ENCODE measurements at places on chromosomes 13 and 19. TPM values are rescaled to one million over a fixed set of nuclear protein-coding genes. Genes with fewer than 3 reads are reported as not detected.

DNA sequence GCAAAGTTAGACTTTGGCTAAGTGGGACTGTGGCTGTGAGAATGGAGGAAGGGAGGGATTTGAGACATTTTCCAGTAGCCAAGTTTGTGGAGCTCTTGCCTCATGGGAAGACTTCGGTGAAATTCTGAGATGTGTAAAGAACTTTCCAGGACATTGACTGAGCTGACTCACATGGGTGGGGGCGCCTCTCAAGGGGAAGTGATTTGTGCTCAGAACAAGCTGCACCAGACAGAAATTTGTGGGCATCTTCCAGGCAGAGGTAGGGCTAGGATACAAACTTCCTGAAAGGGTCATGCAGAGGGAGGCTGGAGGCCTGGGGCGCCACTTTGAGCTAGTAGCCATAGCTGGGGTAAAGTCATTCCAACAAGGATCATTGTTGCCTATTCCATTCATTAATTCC lies 9.8 kb upstream of the SIGLEC10 start:
- no peak for DNase-seq

DNA sequence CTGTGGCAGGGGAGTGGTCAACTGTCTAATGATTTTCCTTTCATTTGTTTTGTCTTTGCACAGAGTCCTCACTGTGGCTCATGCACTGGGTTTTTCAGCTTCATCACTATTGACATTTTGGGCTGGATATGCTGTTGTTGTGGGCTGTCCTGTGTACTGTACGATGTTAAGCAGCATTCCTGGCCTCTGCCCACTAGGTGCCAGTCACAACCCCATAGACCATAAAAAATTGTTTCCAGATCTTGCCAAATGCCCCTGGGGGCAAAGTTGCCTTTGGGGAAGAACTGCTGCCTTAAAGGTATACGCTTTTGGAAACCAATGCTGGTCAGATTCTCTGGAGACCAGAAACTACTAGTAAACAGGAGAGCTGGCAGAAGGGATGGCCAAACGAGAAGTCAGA lies 310.4 kb downstream of the SPRY2 start:
- no peak for DNase-seq

- DNase-seq, result no peak
Observed at GRCh38 chr19:46066471-46066870, 25.7 kb upstream of the IGFL4 start.

DNA sequence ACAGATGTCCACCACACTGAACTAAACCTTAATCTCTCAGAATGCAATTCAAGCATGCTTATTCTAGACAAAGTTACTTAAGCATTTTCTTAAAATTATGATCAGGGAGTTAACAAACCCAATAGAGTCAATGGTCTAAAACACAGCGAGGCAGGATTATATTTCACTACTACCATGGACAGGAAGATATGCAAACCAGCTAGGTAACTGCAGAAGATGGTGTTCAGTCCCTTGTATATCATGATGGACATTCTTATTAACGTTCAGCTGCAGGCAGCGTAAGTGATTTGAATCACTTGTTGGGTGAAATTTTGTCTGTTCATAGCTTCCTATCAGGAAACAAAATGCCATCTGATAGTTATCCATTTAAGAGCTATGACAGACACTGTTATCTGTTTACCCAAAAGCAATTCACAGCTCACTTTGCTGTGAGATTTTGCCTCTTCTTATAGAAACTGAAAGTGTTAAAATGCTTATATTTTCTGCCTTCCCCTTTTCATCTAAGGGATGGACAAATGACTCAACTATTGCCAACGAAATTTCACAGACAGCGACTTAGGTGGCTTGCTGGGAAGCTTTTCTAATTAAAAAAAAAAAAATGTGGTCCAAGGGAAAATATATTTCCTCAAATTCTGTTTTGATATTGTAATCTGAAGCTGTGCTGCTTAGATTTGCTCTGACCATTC lies 591.9 kb downstream of the DACH1 start:
- no peak for DNase-seq

DNA sequence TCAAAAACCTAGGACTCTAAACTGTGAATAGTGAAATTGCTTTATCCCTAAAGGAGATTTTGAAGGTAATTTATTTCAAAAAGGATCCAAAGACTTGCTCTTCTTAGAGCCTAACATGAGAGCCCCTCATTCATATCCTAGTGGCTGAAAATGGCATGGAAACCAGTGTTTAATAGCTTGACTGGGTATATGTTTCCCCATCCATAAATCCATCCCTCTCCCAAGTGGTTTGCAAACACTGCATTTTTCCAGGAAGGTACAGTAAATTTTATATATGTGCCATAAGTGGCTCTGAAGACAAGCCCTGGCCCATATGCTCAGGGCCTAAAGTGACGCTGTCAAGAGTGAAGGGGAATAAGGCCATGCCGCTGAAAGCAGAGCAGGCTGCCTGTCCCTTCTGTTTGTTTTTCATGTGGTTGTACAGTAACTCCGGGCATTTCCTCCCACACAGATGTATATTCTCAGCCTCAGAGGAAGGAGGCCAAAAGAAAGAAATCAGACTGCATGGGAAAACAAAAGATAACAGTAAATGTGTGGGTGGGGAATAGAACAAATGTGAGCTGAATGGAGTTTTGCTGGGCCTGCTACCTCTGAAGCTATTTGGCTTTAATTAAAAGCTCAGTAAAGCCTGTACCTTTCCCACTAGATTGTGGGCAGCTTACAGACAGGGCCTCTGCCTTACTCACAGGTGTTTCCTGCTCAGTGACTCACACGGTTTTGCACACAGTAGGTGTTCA lies 181.9 kb downstream of the PCDH9 start:
- DNase-seq, result peak; percentile 47

- DNase-seq, result no peak
Observed at GRCh38 chr19:3403489-3404323, 37.3 kb downstream of the NFIC start.

- no peak for DNase-seq
Observed at GRCh38 chr19:33407716-33408115, 34.2 kb downstream of the CEBPG start.

DNA sequence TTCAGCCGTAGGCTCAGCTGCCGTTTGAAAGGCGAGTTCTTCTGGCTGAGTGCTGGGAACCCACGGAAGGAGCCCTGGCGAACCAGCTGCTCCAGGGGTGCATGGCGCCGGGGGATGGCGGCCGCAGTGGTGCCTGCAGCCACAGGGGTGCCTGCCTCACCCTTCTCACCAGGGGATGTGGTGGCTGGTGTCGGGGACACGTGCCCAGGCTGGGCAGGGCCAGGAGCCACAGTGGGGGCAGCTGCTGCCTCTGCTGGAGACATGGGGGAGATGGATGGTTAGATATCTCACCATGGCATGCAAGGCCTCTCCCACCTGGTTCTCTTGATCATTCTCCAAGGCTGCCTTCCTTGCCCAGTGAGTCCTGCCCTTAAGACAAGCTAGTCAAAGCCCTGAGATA lies 17.1 kb downstream of the NUMBL start:
- no peak for DNase-seq

DNA sequence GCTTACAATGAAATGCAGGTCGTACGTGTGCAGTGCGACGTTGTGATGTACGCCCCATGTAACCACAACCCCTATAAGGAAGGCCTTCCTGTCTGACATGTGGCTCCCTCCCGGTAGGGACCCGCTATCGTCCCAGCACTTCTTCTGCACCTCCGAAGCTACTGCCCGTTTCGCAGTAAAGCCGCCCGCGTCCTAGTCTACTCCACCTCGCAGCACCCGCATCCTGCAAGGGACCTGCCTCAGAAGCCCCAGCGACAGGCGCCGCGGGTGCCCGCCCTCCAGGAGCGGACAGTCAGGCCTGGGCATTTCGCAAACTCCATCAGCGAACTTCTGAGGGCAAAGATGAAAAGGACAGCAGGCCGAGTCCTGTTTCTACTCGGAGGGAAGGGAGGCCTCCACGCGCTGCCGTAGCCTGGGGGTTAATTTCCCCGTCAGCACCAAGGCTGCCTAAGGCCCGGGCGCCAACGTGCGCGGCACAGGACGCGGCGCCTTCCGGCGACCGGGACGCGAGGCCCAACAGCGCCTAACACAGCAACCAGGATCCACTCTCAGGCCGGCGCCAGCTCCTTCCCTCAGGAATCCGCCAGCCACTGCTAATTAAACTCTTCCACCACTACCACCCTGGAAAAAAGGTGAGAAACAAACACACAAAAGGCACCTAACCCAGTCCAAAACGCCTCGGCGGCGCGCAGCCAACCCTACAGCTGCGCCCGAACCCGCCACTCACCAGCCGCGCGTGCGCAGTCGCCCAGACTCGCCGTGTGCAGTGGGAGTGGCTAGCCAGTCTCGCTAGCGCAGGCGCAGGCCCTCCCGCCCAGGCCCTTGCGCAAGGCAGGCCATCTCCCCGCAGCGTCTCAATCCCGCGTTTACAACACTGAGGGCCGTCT lies at the start of gene EEF1AKMT1:
Gene EEF1AKMT1 (minus strand): TSS at position 768 of the 887 bp plus-strand sequence. CDS start 16,363 bp downstream, outside the sequence.
- peak; percentile 56 for DNase-seq

DNA sequence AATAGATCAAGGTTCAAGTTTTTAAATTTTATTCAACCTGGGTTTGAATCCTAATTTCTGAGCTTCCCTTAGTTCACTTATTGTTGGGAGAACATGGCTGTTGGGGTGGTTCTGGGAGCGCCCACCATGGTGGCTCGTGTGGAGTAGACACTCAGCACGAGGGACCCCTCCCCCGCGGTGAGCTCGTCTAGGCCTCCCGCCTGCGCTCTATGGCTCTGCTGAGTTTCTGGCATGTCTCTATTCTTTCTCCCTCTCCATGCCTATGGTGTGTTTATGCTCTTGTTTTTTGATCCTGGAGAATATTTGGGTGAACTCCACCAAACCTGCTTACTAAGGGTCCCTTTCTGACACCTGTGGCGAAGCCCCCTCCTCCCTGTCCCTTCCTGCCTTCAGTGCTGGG lies 1.6 kb upstream of the EPN1 start:
- no peak for DNase-seq

- DNase-seq, result no peak
Observed at GRCh38 chr13:90375851-90376250, 971.6 kb upstream of the MIR17HG start.

DNA sequence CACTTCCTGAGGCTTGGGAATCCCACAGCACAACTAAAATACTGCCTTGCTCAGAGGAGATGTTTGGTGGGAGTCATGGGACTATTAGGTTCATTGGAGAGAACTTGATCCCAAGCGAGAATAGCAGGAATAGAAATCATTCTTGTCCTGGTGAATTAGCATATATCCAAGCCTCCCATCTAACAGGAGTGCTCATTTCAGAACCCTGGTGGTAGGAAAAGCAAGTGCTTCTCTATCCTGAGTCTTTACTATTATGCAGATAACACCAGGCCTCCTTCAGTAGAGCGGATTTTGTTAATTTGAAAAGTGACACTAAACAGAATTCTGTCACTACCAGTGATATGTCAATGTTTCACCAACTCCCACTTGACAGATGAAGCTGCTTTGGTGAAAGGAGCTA lies 199.5 kb downstream of the ATP8A2 start:
- no peak for DNase-seq

- DNase-seq, result no peak
Observed at GRCh38 chr13:25165663-25166062, 6.4 kb downstream of the AMER2 start.

GRCh38 chr13:30819136-30819888 lies 84.0 kb downstream of the ALOX5AP start:
- peak; percentile 50 for DNase-seq

- DNase-seq, result no peak
Observed at GRCh38 chr13:22092791-22093560, 422.1 kb downstream of the FGF9 start.

DNA sequence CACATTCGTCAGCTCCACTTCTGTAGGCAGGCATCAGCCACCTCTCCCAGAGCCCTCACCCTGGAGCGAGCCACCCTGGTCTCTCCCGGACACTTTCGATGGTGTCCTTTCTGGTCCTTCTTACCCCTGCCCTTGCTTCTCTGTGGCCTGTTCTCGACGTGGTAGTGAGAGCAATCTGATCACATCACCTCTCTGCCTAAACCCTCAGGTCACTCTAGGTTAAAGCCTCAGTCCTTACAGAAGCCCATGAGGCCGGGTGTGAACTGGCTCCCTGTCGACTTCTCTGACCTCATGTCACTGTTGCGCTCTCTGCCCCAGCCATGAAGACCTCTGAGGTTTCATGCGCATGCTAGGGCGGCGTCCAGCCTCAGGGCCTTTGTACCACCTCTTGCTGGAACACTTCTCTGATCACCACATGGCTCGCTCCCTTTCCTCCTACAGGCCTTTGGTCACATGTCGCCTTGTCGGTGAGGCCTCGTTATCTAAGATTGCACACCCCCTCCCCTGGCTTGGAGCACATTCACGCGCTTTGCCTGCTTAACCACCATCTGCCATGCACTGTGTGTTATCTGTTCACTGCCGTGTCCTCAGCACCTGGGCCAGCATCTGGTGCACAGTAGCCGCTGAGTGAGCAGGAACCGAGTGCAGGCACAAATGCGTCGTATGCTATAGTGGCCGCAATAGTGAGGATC lies 101.5 kb downstream of the DPF1 start:
- DNase-seq, result no peak

- DNase-seq, result peak; percentile 84
Observed at GRCh38 chr19:16330368-16330801, 5.8 kb downstream of the KLF2 start.

DNA sequence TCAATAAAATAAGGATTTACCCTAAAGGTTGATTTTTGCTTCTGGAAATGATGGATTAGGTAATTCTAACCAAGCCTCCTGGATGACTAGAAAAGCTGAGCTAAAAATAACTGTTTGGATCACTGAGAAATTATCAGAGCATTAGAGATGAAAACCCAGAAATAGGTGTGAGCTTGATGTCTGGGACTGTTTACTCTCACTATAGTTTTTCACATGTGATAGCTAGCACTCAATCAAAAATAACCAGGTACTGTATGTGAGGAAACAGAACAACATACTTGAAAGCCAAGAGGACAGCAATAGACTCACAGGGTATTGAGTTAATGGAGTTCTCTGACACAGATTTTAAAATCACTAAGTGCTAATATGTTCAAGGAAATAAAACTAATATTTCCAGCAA lies 9.5 kb downstream of the ZAR1L start:
- DNase-seq, result no peak

DNA sequence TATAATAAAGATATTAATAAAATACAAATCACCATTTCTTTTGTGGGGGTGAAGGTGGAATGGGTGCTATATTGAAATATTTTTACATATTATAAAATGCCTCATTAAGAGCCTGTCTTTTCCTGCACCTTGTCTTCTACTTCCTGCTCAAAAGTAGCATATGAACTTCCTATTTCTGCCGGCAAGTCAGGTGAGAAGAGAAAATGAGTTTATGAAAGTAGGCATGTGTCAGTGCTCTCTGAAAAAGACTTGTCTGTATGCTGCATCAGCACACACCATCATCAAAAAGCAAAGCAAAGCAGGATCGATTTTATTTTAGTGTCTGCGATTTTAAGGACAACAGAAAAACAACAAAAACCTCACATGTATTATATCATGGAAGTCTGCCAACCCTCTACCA lies 114.2 kb downstream of the RAP2A start:
- DNase-seq, result no peak

GRCh38 chr13:69213396-69213795 lies 894.2 kb upstream of the ATXN8OS start:
- DNase-seq, result no peak

Gene CEACAM19
- 10.5 TPM for total RNA-seq

Gene SPC24
- total RNA-seq, result 2.5 TPM

Gene EEF2
- 3,492 TPM for total RNA-seq

Gene ESD
- 131 TPM for total RNA-seq

Gene SMAD9
- 0.62 TPM for total RNA-seq

Gene ODAD3
- 0.07 TPM for total RNA-seq

Gene IL4I1
- 6.2 TPM for total RNA-seq
